ENCODE measurements at places on chromosomes 7 and 10.

DNA sequence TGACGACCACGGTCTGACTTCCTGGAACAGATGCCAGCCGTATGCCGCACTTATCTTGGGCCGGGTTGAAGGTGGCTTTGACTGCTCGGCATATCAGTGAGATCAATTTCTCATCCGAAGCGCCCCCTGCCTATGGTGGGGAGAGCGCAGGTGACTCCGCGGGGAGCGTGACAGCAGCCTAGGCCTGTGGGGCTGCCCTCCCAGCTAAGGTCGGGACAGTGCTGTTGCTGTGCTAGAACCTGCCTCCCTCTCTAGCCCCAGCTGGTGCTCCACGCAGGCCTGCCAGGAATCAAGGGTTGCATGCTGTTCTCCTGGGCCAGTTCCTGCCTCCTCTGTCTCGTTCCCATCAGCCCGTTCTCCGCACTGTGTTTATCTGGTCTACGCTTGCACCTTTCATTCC is 49.8 kb downstream of the PODXL start:
- DNase-seq: no peak

GRCh38 chr10:129963641-129964501 is at the start of gene EBF3:
Gene EBF3, minus strand, starts transcription at chr10:129964274. Its CDS starts 506 bp downstream, at chr10:129963768.
- DNase-seq: no peak

DNA sequence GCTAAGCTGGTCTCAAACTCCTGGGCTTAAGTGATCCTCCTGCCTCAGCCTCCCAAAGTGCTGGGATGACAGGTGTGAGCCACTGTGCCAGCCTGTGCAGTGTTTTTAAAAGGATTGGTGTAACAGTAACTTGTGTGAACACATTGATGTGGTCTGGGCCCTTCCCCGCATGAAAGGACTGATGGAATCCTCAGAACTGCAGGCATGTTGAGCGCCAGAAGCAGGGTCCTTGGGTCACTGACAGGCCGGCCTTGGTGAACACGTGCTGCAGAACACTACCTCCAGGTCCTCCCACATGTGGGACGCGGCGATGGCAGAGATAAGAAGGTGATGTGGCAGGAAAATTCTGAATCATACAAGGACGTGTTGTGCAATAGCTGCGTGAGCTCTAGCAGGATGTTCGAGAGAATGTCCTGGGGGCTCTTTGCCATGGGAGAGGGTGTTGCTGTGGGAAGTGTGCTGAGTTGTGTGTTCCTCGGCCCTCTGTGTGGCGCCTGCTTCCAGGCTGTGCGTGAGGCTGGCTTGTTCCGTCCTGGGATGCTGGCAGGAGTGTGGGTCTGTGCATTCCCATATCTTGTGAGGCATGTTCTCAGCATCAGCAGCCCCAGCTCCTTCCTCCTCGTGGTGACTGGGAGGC is 68.2 kb downstream of the DNAJB6 start:
- no peak for DNase-seq

GRCh38 chr10:62511656-62512055 is 137.5 kb downstream of the ZNF365 start:
- DNase-seq: no peak

All from NK-92 treated with Interleukin-12 subunit alpha and Interleukin-12 subunit beta, amount 100 ng/mL, for 24 hours (cell line).